ENCODE measurements at places on chromosomes 2 and 18. TPM values are rescaled to one million over a fixed set of nuclear protein-coding genes. Genes with fewer than 3 reads are reported as not detected.

GRCh38 chr2:207148020-207148419 lies 17.7 kb downstream of the KLF7 start:
- DNase-seq, result no peak

PXDN gene
- total RNA-seq, result 0.47 TPM

GRCh38 chr2:62854600-62855514 lies 149.3 kb downstream of the EHBP1 start:
- DNase-seq, result no peak

- no peak for DNase-seq
Observed at GRCh38 chr2:201383136-201383535, 26.0 kb upstream of the FLACC1 start.

- no peak for DNase-seq
Observed at GRCh38 chr2:17605696-17606095, 65.2 kb downstream of the VSNL1 start.

DNA sequence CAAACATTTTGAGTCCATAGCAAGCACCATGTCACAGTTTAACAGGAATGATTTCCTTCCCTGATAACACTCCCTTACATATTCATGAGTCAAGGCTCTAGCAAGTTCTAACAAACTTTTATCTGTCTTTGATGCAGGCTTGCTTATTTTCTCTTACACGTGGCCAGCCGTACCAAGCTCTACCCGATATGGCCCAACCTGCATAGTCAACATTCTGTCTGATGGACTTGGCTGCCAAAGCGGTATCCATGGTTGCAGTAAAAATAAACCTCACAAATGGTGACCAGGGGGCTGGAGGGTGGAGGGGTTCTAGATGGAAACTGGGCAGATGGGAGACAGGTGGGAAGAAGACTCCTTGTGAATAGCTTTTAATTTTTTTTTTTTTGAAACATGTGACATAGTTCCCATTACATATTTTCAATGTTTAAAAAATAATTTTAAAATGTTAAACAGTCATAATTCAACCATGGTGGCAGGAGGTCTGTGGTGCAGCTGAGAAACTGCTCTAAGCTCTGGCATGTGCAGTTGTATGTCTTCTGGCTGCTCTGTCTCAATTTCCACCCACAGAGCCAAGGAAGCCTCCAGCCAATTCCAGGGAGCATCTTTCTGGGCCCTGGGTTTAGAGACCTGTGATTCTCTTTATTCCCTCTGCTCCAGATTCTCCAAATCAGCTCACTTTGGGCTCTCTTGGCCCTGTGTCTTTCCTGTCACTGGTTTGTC lies 20.7 kb upstream of the CXCR1 start:
- DNase-seq, result no peak

LIMS3 gene
- total RNA-seq, result 0.42 TPM

DNA sequence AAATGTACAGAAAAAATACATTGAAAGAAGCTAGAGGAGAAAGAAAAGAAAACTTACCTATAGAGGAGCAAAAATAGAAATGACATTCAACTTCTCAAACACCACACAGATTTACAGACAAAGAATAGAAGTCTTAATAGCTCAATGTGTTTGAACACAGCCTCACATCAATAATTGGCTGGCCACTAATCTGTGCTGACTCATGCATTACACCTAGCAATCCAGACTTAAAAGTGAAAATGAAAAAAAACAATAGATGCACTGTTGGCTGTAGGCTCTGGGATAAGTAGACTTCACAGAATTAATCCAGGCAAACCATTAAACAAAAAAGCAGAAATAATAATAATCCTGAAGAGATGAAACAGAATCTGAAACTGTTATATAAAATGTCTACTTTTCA lies 961.3 kb upstream of the CELF4 start:
- no peak for DNase-seq

NCL gene
- 387 TPM for total RNA-seq

QPCT gene
- total RNA-seq, result 0.71 TPM

GRCh38 chr2:71474744-71475397 lies 21.5 kb downstream of the DYSF start:
- no peak for DNase-seq

C2orf78 gene
- total RNA-seq, result not detected

GRCh38 chr2:241344925-241345651 lies 11.0 kb upstream of the FARP2 start:
- DNase-seq, result no peak

GRCh38 chr2:196176142-196176738 lies 4.9 kb upstream of the STK17B start:
- DNase-seq, result peak; percentile 79

INPP5D gene
- total RNA-seq, result 141 TPM

GRCh38 chr2:143948710-143949109 lies 571.2 kb downstream of the ZEB2 start:
- DNase-seq, result no peak

TTN gene
- 27.5 TPM for total RNA-seq

MYO5B gene
- total RNA-seq, result not detected

DNAH6 gene
- total RNA-seq, result 0.59 TPM

GRCh38 chr2:6754419-6754818 lies 111.3 kb downstream of the CMPK2 start:
- DNase-seq, result no peak

- DNase-seq, result no peak
Observed at GRCh38 chr18:78853341-78853740, 126.3 kb upstream of the SALL3 start.
